ENCODE measurements at places on chromosomes 3 and 15.
A peak's percentile ranks its signal among the peaks of the same experiment; 100 is the strongest.

GRCh38 chr3:190193210-190193609, 72.5 kb upstream of the P3H2 start:
- no peak for DNase-seq

DNA sequence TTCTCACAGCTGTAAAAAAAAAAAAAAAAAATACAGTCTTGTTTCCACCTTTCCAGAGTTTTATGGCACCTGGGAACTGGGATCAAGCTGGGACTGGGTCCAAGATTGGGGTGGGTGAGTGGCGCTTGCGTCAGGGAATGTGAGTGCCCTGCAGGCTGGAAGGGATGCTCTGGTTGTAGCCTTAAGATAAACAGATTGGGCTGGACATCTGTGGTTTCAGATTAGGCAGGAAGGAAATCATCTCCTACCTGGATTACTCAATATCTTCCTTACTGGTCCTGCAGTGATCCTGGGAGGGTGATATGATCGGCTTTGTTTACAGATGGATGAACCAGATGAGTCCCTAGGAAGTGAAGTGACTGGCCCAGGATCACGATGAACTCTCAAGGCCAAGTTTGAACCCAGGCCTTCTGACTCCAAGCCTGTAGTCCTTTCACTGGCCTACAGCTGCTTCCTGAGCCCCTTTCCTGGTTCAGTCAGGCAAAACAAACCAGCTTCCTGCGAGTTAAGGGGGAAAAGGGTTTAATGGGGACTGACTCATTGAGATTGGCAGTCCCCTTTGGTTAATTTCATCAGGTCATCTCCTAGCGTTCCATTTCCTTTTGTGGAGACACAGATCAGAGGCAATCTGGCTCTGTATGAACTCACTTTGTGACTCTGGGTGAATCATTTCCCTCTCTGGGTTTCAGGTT, 179.8 kb downstream of the THSD4 start:
- no peak for DNase-seq

GRCh38 chr3:182962166-182962565, 18.2 kb downstream of the DCUN1D1 start:
- no peak for DNase-seq

DNA sequence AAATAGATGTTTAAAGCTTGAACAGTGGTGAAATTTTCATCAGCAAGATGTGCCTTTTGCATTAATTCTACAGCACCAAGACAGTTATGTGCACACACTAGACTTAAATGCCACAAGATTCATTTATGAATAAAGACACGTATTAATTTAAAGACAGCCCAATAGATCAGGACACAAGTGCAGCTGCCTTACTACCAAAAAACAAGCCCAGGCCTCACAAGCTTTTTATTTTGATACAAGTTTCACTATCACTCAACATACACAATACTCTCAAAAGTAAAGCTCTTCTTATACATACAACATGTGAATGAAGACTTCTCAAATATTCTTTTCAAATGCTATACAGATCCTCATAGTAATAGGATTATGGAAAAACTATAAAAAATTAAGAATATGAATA, 2.4 kb downstream of the ACAP2 start:
- no peak for DNase-seq

DNA sequence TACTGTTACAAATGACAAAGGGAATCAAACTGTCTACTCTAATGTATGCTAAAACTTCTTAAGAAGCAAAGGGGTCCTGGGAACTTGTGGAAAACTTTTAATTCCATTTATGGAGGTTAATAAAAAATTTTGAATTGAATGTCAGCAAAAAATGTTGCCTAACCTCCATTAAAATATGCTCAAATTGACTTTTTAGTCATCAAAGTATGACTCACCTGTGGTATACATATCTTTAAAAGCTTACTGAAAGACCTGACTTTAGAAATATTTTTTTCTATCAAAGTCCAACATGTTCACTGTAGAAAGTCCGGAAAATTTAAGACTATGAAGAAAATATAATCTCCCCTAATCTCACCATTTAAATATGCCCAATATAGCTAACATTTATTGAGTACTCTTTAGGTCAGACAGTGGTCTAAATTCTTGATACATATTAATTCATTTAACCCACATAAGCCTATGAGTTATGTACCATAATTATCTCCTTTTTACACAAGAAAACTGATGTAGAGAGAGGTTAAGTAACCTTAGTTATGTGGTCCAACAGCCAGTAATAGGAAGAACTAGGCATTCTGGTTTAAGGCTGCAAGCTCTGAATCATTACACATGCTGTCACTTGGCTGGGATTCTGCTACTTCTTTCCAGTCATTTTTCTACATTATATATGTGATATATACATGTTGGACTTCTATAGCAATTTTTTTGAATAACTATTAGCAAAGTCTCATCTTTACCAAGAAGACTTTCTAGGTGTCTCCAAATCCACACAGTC, 83.6 kb downstream of the PDZRN3 start:
- DNase-seq, result no peak

GRCh38 chr3:111763001-111763471, 96.0 kb upstream of the PHLDB2 start:
- no peak for DNase-seq

DNA sequence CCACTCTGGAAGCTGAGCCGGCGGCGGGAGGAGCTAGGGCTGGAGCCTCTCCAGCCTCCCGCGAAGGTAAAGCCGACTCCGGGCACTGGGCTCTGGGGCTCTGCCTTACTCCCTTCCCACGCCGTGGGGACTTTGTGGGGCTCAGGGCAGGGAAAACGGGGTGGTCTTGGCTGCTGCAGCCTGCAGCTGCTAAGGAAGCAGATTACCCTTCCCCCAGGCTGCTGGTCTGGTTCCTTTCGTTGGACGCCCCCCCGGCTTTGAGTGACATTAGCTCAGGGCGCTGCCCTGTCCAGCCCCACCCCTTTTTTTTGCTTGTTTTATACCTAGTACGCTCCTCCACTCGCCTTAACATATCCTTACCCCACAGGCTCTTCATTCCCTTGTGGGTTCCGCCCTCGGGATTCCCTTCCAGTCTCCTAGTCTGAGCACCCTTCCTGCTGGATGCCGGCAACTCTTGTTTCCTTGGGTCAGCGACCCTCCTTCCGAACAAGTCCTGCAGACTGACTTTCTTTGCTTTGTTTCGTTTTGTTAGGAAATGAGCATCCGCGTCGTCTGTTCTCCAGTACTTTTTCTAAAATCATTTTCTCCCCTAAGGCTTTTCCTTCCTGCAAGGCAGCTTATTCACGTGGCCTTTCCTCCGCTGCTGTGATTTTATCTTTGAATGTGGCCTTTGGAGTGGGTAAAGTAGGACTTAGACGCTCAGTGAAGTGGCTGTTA, 551 bp downstream of the DNAJC13 start:
- peak; percentile 10 for DNase-seq

DNA sequence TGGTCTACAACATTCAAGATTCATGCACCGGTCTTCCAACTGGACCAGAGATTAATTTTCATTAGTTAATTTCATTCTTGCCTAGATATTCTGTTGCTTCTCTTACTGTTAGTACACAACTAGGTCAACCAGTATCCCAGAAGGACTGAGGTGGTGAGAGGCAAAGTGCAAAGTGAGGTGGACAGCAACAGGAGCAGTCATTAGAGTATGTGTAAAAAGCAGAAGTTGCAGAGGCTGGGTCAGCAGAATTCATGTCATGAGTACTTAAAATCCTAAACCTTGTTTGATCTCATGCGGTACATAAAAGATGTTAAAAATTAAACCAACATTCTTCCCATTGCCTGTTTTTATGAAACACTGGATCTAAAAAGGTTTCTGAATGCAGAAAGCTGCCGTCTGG, 46.7 kb downstream of the PARP14 start:
- no peak for DNase-seq

GRCh38 chr3:12929801-12930200, 88.4 kb upstream of the RPL32 start:
- no peak for DNase-seq

DNA sequence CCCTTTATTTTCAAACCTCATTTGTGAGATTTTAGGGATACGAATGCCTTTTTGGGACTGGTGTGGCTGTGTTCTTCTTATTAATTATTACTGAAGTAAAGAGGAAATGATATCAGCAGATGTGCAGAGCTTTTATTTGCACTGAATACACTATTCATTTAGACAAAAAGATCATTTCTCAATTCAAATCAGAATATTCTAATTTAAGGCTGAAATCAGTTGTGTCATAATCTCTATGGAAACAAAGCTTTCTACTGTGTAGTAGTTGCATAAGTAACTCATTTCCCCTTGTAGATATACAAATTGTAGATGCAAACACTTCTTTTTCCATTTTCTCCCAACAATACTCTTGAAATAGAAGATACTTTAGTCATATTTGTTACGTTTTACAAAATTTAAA, 56.0 kb downstream of the PDE8A start:
- no peak for DNase-seq

GRCh38 chr3:71497971-71498444, 85.5 kb downstream of the FOXP1 start:
- DNase-seq, result no peak

Measured in stimulated activated CD8-positive, alpha-beta memory T cell treated with anti-CD3 and anti-CD28 coated beads, Interleukin-7, amount 100 ng/mL, for 4 hours (primary cell).